ENCODE measurements at places on chromosomes 11 and 22.
A peak's percentile ranks its signal among the peaks of the same experiment; 100 is the strongest.

DNA sequence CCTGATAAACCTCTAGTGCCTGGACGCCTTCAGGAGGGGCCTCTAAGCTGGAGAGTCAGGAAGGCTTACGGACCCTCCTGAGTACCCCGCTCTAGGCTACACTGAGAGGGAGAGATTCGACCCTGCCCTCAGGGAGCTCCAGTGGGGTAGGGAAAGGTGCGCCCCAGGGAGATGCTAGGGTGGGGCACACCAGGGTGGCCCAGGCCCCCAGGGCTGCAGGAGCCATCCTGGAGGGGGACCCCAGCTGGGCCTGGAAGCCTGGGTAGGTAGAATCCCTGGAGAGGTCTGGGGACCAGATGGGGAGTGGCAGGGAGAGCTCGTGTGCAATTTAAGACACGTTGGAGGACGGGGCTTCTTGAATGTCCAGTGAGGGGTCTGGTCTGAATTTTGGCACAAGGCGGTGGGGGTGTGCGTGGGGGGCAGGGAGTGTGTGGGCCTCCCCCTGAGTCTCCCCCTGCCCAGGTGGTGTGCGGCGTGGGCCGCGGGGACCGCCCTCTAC, 4.7 kb downstream of the CARNS1 start:
- no peak for DNase-seq

DNA sequence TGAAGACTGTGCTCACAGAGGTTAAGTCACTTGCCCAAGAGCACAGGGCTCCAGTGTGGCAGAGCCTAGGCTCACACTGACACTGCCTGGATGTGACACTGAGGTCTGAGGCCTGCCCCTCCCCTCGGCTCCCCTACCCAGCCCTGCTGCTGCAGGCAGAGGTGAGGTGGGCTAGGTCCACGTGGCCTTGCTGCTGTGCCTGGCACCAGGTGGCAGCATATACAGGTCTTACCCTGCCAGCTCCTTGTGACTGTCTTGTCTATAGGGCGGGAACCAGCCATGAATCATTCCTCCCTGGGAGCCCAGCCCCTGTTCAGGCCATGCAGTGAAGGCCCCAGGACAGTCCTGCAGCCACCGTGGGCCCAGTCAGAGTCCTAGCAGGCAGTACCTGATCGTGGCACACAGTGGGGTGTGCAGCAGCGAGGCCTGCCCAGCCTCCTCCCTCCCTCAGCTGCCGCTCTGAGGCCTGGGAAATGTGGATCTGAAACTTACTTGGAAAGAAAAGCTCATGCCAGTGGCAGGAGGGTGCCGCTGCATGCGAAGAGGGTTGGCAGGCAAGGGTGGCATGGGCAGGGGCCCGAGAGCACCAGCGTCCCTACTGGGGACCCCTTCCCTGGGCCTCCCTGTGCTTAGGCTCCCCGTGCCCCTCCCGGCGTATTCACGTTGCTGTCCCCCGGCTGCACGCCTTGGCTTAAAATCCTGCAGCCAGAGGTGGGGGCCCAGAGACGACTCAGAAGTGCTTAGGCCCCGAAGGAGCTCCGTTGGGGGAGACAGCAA, 1.2 kb upstream of the CERK start:
- DNase-seq = peak; percentile 77

DNA sequence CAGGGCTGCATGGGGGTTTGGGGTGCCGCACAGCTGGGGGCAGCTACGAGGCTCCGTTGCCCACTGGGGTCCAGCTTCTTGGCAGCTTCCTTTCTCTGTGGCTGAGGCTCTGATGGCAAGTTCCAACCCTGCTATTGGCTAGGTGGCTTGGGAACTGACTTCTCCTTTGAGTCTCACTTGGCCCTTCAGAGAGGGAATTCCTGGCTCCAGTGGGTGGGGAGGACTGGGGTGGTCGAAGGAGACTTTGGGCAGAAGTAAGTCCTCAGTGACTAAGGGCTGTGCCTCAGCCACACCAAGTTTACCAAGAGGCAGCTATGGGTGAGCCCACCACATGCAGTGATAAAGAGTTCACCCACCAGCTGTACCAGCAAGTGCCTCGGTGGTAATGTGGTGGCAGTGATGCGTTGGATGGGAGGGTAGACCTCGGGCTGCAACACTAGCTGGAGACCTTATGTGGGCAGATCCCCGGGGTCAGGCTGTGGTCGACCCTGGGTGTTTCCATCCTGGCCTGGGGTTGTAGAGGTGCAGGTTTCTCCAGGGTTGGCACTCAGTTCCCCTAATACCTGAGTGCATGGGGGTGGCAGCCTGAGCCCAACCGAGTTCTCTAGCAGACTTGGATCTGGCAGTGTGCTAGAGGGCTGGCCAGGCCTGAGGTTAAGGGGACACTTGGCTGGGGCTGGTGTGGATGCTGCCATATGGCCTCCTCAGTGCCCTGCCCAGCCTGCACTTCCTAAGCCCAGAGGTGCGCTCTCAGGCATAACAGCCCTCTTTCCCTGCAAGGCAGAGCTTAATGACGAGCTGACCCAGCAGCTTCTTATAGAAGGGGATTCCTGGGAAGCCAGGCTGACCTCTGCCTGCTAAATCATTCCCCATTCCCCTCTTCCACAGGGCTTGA, 197.0 kb upstream of the CADM1 start:
- DNase-seq = no peak

DNA sequence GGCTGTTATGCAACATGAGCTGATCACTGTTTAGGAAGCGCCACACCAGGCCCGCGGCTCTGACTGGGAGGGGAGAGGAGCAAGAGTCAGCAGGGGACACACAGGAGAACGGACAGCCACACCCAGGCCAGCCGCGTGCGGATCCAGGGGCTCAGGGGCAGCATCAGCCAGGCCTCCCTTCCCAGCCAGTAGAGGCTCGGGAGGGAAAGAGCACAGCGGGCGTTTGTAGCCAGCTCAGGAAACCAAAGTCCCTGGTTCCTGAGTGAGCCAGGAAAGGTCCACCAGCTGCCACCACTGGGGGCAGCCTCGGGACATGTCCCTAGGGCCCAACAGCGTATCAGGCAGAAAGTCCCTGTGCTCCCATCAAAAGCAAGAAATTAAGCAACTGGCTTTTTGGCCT, 71.8 kb upstream of the PITPNB start:
- DNase-seq = no peak

- DNase-seq = no peak
Observed at GRCh38 chr11:35365395-35365794, 54.0 kb downstream of the SLC1A2 start.

DNA sequence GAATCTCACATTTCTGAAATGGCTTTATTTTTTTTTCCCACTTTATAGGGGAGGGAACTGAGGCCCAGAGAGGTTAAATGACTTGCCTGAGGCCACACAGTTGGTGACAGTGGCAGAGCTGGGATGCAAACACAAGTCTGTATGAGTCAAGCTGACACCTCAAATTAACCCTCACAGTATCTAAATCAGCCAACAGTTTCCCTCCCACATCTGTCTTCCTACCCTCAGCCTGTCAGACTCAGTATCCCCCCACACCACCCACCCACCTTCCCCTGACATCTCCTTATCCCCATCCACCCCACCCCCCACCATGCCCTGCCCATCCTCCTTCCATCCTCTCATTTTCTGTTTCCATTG, 95.2 kb downstream of the TP53I11 start:
- DNase-seq = no peak

Measured in kidney epithelial cell (primary cell).